ENCODE measurements at places on chromosomes 6 and 20.

DNA sequence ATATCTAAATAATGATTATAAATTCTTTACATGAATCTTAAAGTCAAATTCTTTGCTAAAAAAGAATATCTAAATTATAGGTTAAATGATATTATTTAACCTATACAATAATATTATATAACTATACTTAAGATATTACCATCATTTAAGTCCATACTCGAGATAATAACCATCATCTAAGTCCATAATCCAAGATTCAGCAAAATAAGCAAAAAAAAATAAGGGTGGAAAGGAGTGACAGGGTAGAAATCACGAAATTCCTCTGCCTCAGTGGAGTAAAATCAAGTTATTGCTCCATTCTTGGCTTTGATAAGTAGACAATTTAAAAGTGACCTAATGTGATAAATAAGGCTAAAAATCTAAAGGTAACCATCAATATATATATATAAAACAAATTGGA, 9.7 kb downstream of the IL17A start:
- DNase-seq, result no peak

- no peak for DNase-seq
Observed at GRCh38 chr20:33233129-33233774, 2.5 kb upstream of the BPIFA1 start.

- DNase-seq, result no peak
Observed at GRCh38 chr6:145845557-145845956, 31.0 kb upstream of the FBXO30 start.

- DNase-seq, result no peak
Observed at GRCh38 chr20:38342216-38342615, 4.1 kb upstream of the LBP start.

- DNase-seq, result no peak
Observed at GRCh38 chr20:23178806-23179205, 92.7 kb upstream of the CD93 start.

- no peak for DNase-seq
Observed at GRCh38 chr6:145887969-145888368, 73.4 kb upstream of the FBXO30 start.

DNA sequence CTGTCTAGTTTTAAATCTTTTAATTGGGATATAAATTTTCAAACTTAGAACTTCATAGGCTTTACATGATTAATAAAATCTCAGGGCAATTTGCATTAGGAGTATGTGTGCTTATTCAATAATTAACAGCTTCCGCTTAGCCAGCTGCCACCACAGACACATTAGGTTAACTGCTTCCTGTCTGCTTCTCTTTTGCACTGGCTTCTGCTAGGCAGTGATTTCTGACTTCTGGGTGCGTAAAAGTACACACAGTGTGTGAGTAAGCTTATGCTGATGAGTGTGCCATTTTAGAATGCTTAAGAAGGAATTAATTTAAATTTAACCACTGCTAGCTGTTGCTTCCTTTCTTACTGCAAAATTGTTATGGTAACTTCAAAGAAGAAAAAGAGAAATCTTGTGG, 73.9 kb downstream of the F13A1 start:
- no peak for DNase-seq

DNA sequence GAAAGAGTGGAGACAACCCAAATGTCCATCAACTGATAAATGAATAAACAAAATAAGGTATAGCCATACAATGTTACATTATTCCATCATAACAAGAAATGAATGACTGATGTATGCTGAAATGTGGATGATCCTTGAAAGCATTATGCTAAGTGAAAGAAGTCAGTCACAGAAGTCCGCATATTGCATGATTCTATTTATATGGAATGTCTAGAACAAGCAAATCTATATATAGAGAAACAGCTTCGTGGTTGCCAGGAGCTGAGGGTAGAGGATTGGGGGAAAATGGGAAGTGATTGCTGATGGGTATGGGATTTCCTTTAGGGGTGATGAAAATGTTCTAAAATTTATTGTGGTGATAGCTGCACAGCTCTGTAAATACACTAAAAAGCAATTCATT, 196.8 kb downstream of the ATXN1 start:
- no peak for DNase-seq

DNA sequence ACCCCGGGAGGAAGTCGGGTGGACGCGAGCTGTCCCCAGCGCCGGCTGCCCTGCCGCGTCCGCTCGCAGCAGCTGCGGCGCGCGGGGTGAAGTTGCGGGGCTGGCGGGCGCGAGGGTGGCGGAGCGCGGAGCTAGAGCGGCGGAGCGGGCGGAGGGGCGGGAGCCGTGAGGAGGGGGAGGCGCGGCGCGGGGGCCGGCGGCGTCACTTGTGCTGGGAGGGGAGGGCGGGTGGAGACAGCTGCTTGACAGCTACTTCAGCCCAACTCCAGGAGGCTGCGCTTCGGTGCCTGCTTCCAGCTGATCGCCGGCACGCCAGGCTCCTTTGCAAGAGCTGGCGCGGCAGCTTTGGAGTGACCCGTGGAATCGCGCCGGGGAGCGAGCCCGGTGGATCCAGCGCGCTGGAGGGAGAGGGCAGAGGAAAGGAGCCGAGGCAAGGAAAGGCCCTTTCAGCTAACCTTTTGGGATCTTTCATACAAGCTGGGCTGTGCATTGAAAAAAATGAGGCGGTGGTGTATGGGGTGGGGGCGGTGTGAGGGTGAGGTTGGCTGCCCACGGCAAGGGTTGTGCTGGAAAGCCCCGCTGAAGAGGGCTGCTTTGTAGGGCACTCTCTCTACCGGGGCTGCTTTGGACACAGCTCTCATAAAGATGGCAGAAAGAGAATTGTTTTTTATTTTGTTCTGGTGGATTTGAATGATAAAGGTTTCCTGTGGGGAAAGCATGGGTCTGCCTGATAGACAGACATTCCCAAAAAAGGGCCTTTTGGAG, 24.6 kb downstream of the RIPOR2 start:
- peak; percentile 72 for DNase-seq

DNA sequence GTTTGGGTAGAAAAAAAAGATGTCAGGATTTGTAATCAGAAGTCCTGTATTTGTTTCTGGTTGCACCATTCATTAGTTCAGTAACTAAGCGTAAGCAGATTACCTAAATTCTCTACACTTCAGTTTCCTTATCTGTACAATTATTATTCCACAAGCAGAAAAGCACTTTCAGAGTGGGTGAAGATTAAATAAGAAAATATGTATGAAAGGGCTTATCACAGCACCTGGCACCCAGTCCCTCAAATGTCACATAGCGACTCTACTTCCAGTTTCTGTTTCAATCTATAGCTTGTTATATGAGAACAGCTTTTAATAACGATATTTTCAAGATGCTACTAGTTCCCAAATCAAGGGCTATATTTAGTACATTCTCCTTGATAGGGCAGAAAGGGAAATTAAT, 31.4 kb downstream of the RGS17 start:
- DNase-seq, result no peak

DNA sequence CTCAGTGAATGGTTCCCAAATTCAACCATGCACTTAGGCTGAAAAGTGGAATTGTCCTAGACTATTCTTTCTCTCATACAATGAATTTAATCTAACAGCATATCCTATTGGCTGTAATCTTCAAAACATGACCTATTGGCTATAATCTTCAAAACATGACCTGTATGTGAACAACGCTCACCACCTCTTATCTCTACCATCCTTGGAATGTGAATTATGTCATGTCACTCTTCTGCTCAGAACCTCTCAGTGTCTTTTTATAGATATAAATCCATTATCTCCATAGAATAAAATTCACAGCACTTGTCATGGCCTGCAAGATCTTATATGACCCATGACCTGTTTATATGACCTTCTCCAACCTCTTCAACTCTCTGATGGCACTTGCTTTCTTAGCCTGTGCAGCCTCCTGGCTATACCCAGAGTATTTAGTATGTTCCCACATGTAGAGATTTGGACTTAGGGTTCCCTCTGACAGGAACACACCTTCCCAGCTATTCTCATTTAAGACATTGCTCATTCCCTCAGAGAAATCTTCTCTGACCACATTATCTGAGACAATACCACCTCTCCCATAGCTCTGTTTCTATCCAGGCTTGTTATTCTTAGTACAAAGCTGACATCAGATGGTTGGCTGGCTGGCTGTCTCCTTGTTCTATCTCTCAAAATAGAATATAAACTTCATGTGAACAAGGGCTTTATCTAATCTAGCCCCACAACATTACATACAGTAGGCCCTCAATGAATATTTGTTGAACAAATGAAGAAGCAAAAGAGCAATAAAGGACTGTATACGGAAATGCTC, 275.0 kb upstream of the PREP start:
- DNase-seq, result no peak

DNA sequence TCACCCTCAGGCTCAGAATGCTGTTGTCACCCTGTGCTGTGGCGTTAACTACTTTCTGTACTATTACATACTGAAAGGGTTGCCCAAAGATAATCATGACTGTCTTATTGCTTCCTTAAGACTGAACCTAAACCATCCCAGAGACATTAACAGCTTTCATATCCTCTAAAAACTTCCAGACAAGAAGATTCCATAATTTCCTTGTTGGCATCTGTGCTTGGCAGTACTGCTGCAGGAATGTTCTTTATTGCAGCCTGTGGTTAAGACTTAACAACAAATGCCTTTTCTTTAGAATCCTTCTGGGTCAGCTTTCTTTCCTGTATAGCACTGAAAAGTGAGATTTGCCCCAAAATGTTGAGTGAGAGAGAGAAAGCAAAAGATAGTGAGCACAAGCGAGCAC, 109.7 kb downstream of the GJA10 start:
- no peak for DNase-seq

- DNase-seq, result no peak
Observed at GRCh38 chr6:3999800-4000661, 78.9 kb downstream of the FAM217A start.

GRCh38 chr20:39619271-39619785, 657.2 kb downstream of the DHX35 start:
- DNase-seq, result no peak

DNA sequence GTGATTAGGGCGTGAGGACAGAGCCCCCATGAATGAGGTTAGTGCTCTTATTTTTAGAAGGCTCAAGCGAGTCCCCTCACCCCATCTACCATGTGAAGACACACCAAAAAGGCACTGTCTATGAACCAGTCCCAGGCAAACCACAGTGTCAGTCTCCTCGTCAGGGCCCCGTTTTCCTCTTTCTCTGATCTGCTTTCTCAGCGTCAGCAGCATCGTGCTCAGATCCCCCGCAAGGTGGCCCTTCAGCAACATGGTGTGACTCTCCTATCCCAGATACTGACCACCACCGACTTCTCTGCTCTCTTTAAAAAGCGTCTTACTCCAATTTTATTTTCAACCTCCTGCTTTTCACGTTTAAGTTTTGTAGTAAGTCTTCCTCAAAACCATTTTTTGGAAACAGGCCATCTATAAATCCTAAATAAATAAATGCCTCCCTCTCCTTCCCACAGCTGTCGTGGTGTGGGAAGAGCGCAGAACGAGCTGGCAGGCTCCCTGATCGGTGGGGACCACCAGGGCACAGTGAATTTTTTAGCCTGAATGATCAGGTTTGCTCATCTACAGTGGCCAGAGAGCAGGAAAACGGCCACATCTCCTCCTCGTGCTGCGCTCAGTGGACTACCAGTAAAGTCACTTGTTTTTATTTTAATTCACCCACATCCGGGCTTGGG, 113.1 kb downstream of the BMP7 start:
- no peak for DNase-seq

- no peak for DNase-seq
Observed at GRCh38 chr20:10329387-10330005, 104.5 kb downstream of the MKKS start.
